ENCODE measurements at places on chromosomes 16 and 17. TPM values are rescaled to one million over a fixed set of nuclear protein-coding genes. Genes with fewer than 3 reads are reported as not detected.

DNA sequence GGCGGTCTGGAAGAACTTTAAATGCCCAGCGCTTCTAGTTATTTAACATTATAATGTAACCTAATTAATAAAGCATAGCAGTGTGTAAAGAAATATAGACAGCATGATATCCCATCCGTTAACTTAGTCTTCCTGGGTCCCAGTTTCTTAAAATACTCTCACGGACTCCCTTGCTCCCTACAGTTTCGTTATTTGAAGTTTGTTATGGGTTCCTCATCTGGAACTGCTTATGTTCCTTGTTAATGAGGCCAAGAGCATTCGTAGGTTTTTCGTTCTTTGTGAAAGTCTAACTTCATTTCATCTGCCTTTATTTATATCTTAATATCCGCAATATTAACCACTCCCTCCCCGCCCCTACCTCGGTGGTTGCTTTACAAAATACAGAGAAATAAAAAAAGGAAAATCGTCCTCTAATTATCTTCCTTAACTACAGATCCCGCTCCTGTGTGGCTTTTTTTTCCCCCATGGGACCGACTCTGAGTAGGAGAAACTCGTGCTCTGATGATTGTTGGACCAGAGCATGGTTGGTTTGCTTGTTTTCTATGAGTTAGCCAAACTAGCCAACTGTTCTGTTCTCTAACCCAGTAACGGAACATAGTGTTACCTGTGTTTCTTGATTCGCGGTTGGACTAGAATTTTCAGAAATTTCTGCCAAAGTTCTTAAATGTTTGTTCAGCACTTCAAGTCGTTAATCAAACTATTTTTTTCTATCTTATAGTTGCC lies 863 bp downstream of the ADPRM start:
- DNase-seq, result no peak

DNA sequence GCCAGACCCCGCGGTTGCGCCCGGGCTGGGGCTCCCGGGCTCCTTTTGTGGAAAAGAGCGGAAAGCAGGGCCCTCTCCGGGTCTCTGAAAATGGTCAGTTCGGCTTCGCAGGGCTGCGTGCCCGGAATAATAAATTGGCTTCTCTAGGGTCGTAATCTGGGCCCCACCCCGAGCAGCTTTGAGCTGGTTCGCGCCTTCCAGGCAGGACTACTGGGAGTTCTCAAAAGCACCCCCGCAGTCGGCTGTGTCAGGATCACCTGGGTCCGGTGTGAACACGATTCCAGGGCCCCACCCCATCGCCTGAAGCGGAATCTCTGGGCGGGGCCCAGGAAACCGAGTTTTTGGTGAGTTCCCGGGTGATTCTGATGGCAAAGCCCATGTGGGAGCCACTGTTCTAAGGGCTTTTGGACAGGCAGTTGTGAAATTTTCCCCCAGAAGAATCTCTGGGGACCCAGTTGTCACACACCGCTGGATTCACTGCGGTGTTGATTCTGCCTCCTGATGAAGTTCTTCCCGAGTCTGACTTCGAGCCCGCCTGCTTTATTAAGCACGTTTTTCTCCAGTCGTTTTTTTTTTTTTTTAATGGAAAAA lies 77.0 kb downstream of the MRC2 start:
- DNase-seq, result no peak

DNA sequence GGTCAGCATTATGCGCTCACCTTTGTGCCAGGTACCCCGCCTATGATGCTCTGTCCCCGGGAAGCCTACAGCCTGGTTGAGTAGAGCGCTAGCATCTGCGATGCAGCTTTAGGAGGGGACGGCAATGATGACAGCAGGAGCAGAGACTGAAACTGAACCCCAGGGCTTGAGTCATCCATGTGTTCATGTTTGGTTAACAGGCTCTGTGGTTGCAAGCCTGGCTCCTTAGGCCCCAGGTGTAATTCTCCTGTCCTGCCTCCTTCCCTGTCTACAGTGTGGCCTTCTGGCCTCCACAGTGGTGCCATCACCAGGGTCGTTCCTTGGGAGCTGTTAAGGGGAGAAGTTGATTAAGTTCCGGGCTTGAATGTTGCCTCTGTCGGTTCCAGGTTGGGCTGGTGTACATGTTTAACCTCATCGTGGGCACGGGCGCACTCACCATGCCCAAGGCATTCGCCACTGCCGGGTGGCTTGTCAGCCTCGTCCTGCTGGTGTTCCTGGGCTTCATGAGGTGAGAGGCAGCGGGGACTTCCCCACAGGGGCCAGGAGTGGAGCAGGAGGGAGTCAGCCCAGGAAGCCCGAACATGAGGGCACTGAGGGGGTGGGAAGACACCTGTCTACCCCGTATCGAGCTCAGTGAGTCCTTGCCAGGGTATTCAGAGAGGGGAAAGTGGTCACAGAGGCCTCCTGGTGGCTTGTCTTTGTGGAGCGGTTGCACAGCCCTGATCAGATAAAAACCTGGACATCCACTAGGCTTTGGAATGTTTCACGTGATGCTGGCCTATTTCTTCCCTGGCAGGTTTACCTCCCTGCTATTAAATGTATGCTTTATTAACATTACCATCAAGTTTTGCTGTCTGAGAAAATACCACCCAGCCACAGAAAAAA lies 9.2 kb upstream of the NAT9 start:
- DNase-seq, result no peak

DNA sequence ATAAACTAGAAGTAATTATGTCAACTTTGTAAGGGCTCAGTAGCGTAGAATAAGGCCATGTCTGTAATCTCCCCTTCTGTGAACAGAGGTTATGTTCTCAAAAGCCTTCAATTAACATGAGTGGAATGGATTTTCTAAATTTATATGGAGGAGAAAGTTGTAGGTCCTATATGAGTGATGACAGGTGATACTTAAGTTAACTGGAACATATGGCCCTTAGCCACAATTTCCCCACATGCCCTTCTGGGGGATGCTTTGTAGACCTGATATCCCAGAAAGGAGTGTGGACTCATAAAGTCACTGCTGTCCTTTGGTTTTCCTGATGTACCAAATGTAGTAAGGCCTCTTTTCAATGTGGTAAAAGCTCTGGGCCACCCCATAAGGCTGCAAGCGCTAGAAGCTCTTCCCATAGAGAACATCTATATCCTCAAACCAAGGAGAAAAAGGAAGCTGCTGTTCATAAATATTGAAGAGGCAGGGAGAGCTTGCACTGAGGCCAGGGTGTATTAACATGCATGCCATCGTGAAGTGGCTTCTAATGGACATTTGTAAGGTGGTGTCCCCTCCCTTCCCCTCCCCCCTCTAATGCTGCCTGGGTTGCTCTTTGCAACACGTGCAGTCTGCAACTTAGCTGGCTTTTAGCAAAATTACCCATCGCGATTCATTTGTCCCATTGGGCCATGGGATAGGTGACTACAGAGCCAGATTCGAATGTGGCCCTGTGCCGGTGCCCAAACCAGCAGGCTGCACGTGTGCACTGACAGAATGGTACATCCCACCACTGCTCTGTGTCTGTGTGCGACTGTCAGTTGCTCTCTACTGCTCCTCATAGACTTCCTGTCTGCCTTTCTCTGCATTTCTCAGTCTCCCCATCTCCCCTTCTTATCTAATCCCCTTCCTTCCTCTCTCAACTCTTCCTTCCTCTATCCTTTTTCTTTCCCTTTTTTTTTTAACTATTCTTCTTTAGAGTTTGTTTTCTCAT lies 269.0 kb downstream of the WWOX start:
- no peak for DNase-seq

PPM1E gene
- 2.2 TPM for total RNA-seq

Data from chondrocyte (in vitro differentiated cells).